OCI-LY7 (cell line): ENCODE measurements at places on chromosomes 5 and 9.
A peak's percentile ranks its signal among the peaks of the same experiment; 100 is the strongest.

DNA sequence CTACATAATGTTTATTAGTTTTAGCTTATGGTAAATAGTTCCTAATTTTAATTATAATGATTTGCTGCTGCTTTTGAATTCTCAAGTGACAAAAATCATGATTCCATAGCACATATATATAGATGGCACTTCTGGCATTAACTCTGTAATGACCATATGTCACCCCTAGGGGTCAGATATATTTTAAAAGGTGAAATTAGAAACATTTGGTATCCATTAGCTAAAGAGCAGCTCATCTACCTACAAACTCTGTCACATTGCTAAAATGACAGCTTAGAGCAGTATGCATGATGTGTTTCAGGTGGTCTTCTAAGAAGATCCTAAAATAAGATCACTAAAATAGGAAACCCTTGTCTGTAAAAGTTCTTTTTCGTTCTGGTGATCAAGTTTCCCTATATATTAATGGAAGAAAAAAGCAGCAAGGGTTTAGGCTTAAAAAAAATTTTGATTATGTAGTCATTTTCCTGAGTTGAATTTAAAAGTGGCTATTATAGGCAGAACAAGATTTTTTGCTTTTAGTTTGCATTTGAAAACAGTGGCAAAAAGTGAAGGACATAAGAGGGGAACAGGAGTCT, 157.7 kb upstream of the POU5F2 start:
- DNase-seq, result peak; percentile 18

- DNase-seq, result no peak
Measured at GRCh38 chr5:126462239-126463014, 39.2 kb downstream of the GRAMD2B start.

DNA sequence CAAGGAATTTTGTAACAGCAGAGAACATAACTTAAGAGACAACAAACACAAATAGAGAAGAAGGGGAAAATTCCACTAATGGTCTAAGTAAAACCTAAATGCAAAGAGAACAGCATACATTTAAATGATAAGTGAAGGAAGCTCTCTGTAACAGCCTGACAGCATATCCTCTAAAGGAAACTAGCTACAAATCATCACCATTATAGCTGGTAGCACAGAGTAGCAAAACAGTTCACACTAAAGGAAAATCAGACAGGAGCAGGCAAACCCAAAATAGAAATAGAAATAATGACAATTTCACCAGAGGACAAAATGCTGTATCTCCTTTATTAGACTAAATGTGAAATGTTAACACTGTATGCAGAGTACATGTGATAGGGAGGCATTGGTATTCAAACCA, 532.8 kb downstream of the PTPRD start:
- no peak for DNase-seq

- DNase-seq, result no peak
Measured at GRCh38 chr9:9229269-9229668, 1383.5 kb downstream of the PTPRD start.

- DNase-seq, result no peak
Measured at GRCh38 chr5:107484281-107484680, 186.5 kb downstream of the EFNA5 start.

GRCh38 chr9:110782701-110783100, 114.1 kb downstream of the MUSK start:
- DNase-seq, result no peak

DNA sequence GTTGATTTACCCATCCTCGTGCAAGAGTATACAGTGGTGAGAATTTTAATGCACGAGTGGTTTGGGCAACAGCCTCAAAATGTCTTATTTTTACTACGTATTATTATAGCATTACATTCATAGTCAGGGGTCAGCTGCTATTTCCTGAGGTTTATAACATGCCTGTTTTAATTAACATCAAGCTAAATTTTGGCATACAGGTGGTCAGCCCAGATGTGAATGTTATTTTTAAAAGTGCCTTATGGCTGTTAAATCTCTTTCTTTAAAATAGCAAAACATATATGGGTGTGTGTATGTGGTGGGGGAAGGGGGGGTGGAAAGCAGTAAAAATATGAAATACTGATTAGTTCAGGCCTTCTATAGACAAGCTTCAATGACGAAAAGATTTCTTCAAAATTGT, 424.5 kb upstream of the CLINT1 start:
- peak; percentile 95 for DNase-seq

GRCh38 chr5:26757941-26758340, 280.4 kb downstream of the CDH9 start:
- DNase-seq, result no peak

DNA sequence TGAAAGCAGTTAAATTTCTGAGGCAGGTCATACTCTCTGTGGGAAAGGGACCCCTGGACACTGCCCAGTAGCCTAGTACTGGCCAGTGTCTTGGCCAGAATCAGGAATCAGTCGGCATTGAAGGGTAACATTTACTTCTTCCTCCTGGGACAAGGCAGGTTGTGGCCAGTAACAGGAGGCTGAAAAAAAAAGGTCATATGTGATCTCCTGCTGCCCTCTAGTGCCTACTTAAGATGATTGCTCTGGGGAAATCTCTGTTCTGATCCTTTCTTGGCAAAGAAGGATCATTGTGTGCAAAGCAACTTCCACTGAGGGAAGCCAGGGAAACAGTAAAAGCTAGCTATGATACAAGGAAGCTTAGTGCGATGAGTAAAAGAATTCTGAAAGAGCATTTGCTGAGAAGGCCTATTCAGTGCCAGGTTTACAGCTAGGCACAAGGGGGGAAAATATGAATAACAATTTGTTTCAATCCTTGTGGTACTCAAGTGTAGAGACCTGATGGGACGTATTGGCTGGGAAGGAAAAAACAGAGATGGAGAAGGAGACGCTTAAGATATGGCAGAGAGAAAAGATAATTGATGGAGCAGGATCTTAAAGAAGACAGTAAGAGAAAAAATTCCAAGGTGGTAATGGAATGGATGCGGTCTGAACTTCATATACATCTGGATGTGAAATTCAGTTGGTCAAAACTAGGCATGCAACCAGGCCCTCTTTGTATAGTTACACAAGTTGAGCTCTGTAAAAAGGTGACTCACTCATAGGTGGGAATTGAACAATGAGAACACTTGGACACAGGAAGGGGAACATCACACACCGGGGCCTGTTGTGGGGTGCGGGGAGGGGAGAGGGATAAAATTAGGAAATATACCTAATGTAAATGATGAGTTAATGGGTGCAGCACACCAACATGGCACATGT, 25.8 kb upstream of the TRIM32 start:
- DNase-seq, result peak; percentile 55

GRCh38 chr5:99589424-99589823, 660.6 kb upstream of the CHD1 start:
- DNase-seq, result no peak

DNA sequence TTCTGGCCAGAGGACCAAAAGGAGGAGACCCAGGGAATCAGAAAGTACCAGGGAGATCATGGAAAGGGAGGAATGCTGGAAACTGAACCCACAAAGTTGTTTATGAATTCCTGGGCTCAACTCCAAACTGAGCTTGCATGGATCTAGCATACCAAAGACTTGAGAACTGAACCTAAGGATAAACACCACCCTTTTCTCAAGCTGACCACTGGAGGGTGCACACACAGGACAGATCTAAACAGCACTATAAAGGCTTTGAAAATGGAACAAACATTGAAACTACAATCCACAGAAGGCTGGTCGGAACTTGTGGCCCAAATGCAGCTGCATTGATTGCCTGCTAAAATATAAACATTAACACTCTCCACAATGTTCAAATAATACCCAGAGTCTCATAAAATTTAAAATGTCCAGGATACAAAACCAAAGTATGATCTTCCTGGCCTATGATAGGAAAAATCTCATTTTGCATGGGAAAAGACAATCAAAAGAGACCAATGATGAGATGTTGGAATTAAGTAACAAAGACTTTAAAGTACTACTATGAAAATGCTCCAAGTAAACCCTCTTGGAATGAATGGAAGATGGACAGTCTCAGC, 15.6 kb upstream of the IRF1 start:
- peak; percentile 62 for DNase-seq

DNA sequence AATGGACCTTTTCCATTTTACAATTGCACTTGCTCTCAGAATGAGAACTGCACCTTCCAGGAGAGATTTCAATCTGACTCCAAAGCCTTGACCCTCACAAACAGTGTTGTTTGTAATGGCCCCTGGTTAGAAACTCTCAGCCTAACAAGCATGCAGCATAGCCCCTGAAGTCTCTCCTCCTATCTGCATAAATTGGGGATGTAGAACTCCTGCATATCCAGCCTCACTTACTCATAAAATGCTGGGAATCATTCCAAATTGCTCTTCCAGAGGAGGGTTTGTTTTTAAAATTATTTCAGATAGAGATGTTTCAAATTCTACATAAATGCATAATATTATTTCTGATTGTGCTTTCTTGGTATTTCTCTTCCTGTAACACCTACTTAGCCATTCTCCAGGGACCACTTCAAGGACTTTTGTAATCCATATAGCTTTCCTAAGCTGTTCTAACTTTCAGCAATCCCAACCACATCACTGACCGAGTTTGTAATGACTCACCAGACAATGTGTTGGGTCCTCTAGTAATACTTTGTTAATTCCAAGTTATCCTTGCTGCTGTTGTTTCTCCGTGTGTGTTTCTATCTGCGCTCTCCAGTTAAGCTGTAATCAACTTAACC, 143.8 kb upstream of the CCDC152 start:
- DNase-seq, result no peak

DNA sequence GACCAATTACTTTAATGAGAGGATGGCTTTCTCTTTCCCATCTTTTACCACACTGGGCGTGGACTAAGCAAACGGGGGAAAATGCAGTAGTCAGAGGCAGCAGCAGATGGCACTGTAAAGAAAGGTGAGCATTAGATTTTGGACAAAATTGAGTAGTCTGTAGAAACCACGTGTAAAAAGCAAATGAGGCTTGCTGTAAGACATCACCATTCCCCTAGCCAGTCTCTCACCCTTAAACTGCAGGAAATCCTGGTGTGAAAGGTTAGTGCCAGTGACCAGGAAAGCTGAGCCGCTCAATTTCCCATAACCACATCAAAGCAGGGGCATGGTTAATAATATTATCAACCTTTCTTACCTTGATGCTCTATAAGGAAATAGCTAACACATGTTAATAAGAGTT, 31.8 kb downstream of the SPATA31C2 start:
- DNase-seq, result no peak

- no peak for DNase-seq
Measured at GRCh38 chr5:132501961-132502931, 11.7 kb upstream of the IRF1 start.

DNA sequence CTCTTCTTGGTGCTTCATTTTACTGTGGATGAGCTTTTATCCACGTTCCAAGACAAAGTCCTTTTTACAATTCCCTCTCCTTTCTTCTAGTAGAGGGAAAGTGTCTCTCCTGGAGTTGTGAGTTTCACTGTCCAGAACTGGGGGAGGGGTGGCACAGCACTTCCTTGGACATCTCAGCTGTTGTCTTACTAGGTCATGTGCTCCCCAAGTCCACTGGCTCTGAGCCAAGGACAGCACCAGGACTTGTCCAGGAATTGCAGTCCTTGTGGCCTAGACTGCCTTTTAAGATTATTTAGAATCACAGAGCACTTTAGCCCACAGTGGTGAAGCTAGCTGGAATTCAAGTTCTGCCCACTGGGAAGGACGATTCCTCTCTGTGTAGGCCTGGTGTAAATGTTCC, 700.2 kb upstream of the PTPRD start:
- no peak for DNase-seq

DNA sequence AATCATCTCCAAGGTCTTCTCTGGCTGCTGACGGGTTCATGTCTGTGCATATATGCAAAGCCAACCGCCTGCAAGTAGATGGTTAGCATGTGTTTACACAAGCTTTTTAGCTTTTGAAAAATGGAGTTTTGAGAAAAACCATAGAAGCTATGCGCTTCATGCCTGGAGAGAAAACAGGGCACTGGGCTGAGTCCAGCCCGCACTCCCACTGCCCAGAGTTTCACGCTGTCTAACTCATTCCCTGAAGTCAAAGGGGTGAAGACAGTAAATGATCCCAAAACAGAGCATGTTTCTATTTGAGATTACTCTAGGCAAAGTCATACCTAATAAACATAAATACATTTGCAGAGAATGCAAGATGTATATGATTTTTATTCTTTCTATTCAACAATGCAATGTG, 278.8 kb downstream of the IRX2 start:
- no peak for DNase-seq
